ENCODE measurements at places on chromosomes 4 and X.

GRCh38 chr4:147011411-147011810 lies 65.7 kb upstream of the TTC29 start:
- no peak for DNase-seq

DNA sequence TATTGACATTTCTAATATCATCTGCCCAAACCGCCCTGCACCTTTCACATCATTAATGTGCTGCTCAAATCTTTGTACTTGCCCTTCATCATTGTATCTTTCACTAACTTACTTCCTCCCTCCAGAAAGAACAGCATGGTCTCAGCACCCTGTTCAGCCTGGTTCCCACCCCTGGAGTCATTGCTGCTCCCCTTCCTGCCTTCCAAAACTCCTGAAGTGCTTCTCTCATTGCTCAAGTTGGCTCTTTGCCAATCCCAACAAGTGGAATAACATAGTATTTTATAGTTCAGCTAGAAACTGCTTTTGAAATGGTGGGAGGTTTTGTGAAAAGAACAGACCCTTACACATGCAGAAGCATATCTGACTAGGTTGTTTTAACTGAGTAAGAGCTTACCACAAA lies 14.0 kb upstream of the TTC29 start:
- DNase-seq: no peak

GRCh38 chr4:146098397-146098796 lies 77.1 kb upstream of the LSM6 start:
- no peak for DNase-seq

- DNase-seq: no peak
Observed at GRCh38 chr4:115229873-115230272, 116.5 kb upstream of the NDST4 start.

Data from NCI-H524 treated with DMSO at 0.1 percent for 48 hours (cell line).